Subcutaneous preadipocyte (primary cell): ENCODE measurements at places on chromosomes 1 and 21. TPM values are rescaled to one million over a fixed set of nuclear protein-coding genes. Genes with fewer than 3 reads are reported as not detected.

Gene OR2T11
- total RNA-seq, result not detected in 2 replicates

Gene CFHR5
- total RNA-seq, result not detected in 2 replicates

Gene NBPF3
- total RNA-seq, result 8.1 and 16.4 TPM in 2 replicates

Gene IPP
- 7.0 and 10.9 TPM in 2 replicates for total RNA-seq

Gene ALPL
- total RNA-seq, result 7.3 TPM in 1 of 2 replicates, not detected in the other

Gene XKR8
- 7.2 and 11.0 TPM in 2 replicates for total RNA-seq

Gene FAM72C
- under 0.01 and 1.2 TPM in 2 replicates for total RNA-seq

Gene DYNLT5
- 0.73 and 0.78 TPM in 2 replicates for total RNA-seq

Gene SLC50A1
- total RNA-seq, result 26.8 and 30.1 TPM in 2 replicates

Gene CFAP141
- total RNA-seq, result not detected in 2 replicates

Gene SPATA46
- total RNA-seq, result not detected in 2 replicates

Gene PI4KB
- total RNA-seq, result 40.4 and 50.8 TPM in 2 replicates

Gene OR2T2
- not detected in 2 replicates for total RNA-seq

Gene SLC27A3
- total RNA-seq, result 14.3 and 19.4 TPM in 2 replicates

Gene PADI6
- total RNA-seq, result not detected in 2 replicates

Gene ADGRL2
- 71.3 and 218 TPM in 2 replicates for total RNA-seq

Gene HPDL
- total RNA-seq, result 3.7 and 4.7 TPM in 2 replicates

Gene LCE2A
- total RNA-seq, result not detected in 2 replicates

Gene KCNA2
- not detected in 2 replicates for total RNA-seq

Gene SELE
- not detected in 2 replicates for total RNA-seq

Gene BNIPL
- 0.37 and 0.39 TPM in 2 replicates for total RNA-seq

Gene B3GALT5
- total RNA-seq, result not detected in 2 replicates

Gene DMAP1
- 14.7 and 15.4 TPM in 2 replicates for total RNA-seq
